Jurkat, Clone E6-1 (cell line): ENCODE measurements at places on chromosomes 4 and X.

DNA sequence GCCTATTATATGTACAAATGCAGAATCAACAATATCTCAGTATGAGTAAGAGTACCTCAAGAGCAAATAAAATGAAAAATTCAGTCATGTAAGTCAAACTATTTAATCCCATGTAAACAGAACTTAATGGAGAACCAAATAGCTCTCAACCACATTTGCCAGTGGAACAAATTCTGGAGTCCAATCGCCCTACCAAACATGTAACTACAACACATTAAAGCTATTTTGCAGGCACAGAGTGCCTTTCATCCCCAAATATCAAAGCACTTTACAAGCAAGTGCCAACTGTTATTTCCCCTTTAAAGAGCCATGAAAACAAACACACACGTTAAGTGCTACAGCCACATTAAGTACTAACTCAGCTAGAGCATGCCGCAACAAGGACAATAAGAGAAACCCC, 51.3 kb downstream of the PCDH19 start:
- DNase-seq, result no peak

- DNase-seq, result no peak
Observed at GRCh38 chr4:189087971-189088370, 852.7 kb upstream of the FRG1 start.

- no peak for DNase-seq
Observed at GRCh38 chrX:46959101-46959500, 46.9 kb downstream of the JADE3 start.

GRCh38 chr4:86939729-86940575, 5.1 kb downstream of the AFF1 start:
- no peak for DNase-seq

DNA sequence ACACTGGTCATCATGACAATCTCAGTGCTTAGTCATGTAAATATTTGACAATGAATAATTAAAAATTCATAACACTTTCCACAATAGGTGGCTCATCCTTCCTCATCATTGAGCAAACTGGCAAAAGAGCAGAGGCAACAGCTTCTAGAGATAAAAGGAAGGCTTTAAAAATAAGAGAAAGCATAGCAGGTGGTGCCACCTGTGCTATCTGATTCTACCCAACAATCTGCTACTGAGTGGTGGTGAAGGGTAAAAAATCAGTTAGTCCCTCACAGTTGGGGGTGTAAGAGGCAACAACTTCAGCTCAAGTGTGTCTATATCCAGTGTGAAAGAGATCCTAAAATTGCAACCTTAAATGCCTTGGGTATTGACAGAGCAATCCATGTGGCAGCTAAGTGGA, 280.1 kb upstream of the PPARGC1A start:
- DNase-seq, result no peak
